ENCODE measurements at places on chromosomes 6 and 20.

DNA sequence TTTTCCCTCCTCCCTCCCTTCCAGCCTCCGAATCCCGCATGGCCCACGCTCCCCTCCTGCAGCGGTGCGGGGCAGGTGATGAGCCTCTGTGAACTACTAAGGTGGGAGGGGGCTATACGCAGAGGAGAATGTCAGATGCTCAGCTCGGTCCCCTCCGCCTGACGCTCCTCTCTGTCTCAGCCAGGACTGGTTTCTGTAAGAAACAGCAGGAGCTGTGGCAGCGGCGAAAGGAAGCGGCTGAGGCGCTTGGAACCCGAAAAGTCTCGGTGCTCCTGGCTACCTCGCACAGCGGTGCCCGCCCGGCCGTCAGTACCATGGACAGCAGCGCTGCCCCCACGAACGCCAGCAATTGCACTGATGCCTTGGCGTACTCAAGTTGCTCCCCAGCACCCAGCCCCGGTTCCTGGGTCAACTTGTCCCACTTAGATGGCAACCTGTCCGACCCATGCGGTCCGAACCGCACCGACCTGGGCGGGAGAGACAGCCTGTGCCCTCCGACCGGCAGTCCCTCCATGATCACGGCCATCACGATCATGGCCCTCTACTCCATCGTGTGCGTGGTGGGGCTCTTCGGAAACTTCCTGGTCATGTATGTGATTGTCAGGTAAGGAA, at the start of gene OPRM1:
TSS of gene OPRM1 (plus strand) at position 10 of the 612 bp plus-strand sequence. CDS start at position 315, 305 bp downstream.
- peak; percentile 67 for DNase-seq

DNA sequence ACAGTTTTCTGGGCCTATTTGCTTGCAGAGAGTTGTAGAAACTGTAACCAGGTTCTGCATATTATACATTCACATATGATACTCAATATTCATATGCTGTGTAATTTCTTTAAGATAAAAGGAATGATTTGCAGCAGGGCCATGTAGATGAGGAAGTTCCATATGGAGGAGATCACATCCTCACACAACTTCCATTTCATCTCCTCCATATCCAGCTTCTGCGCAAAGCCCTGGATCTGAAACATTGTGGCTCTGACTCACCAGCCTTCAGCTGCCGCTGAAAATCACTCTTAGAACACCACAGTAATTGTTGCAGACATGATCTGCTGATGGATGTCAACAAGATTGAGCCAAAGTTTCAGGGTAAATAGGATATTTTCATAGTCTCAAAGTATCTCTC, 57.7 kb downstream of the PXDC1 start:
- no peak for DNase-seq

GRCh38 chr6:118354641-118355040, 193.5 kb upstream of the PLN start:
- DNase-seq: no peak

GRCh38 chr6:16635291-16635809, 125.9 kb downstream of the ATXN1 start:
- no peak for DNase-seq

DNA sequence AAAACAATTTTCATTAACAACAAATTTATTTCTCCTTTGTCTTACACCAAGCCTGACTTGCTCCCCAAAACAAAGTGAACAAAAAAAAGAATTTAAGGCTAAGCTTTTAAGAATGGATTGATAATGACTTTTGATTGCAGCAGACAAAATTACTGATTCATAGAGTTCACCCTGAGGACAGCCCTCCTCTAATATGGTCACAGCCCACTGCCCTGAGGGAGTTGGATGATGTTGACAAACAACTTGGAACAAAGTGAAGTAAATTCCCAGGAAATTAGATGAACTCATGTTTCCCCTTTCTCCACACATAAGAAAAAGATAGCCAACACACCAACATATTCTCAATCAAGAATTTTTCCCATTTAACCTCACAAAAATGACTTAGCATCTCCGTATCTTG, 7.7 kb upstream of the ISM1 start:
- no peak for DNase-seq
